ENCODE measurements at places on chromosomes 13 and 19.

DNA sequence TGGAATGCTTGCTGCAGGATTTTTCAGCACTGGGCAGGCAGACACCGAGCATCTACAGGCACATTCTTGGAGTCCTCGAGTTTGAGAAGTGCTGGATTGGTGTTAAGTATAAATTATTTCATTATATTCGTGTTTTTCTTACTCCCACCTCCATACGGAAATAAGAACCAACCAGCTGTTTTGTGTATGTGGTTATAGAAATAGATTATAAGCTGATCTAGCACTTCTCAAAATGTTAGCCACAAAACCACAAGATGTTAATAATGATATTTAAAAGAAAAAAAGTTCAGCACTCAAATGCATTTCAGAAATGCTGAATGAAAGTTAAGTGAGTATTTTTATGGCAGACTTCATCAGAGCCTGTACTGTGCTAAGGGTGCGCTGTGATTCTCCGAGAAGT, 24.0 kb upstream of the TEX29 start:
- DNase-seq, result no peak

GRCh38 chr13:37114250-37114649, 8.8 kb upstream of the CSNK1A1L start:
- no peak for DNase-seq

DNA sequence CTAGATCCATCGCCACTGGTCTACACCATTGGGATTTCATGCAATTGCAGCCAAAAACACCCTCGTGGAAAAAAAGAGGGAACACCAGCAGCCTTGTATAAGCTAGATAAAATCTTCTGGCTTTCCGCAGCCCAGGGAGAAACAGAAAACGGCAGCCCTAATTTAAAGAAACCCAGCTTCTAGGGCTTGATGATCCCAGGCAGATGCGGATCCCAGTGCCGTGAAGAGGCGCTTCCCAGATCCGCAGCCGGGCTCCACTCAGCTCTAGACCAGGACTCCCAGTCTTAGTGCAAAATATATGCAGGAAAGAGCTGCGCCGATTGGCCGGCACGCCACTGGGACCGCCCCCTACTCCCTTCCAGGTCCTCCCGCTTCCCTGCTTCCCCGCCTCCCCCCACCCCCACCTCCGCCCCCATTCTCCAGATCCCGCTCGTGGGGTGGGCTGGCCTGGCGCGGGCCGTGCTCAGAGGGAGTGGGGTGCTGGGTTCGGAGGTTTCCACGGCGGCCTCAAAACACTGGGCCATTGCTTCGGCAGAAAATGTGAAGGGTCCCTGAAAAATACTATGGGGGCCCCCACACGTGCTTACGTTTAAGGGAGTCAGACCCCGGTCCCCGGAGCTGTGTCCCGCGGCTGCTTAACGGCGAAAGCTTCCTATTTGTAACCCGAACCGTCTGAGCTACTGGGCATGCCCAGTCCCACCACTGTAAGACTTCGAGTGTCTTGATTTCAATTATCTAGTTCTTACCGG, 63.1 kb downstream of the SERP2 start:
- DNase-seq, result peak; percentile 23

- DNase-seq, result no peak
Measured at GRCh38 chr13:24168392-24168750, 7.9 kb downstream of the SPATA13 start.

- DNase-seq, result no peak
Measured at GRCh38 chr13:100506154-100506553, 82.4 kb downstream of the GGACT start.

DNA sequence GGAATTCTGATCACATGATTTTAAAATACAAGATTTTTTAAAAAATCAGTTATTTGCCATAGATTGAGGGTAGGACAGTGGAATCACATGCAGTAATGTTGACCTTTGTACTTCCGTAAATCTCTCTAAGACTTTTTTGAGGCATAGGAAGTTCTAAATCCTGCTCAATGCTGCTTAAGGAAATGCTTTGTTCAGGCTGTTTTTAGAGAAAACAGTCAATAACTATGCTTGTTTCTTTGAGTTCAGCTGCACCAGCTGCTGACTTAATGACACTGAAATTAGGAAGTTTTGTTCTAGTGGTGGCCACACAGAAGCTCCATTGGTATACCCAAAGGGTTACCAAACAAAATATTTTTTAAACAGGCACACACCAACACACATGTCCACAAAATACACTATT, 60.9 kb downstream of the KLF12 start:
- no peak for DNase-seq

GRCh38 chr13:33111414-33112110, 95.3 kb downstream of the KL start:
- DNase-seq, result no peak

- DNase-seq, result no peak
Measured at GRCh38 chr13:94928127-94928775, 215.9 kb upstream of the SOX21 start.

DNA sequence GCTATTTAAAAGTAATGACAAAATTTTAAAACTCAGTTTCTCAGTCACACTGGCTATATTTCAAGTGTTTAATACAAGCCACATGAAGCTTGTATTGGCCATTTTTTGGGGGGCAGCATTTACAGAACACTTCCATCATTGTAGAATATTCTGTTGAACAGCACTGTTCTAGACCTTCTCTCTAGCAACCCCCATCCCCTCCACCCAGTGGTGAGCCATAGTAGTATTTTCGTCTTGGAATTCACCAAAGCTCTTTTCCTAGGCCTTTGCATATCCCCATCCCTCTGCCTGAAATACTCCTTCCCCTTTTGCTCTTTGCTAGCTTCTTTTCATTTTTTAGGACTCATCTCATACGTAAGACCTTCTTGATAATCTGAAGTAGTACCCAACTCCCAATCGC, 99.5 kb downstream of the ZC3H13 start:
- no peak for DNase-seq

- no peak for DNase-seq
Measured at GRCh38 chr13:73480779-73481559, 422.2 kb downstream of the KLF5 start.

- DNase-seq, result no peak
Measured at GRCh38 chr19:2240881-2241760, 4.5 kb downstream of the SF3A2 start.
